OCI-LY7 (cell line): ENCODE measurements at places on chromosomes 1 and 21. TPM values are rescaled to one million over a fixed set of nuclear protein-coding genes. Genes with fewer than 3 reads are reported as not detected.

DNA sequence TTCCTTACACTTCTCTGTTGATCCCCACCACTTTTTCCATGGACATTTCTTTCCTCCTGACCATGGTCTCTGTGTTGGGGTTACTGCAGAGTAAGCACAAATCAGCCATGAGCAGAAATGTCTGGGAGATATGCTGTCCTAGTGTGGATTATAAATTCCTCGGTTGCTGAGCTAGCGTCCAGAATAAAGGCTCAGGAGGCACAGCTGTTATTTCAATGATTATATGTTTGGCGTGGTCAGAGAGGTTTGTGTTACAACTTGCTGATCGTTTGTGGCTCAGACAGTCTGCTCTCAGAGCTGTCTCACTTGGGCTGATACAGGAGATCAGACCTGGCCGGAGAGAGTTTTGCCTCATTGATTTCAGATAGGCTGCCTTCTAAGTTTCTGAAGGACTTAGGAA, 37.5 kb upstream of the LAMC2 start:
- no peak for DNase-seq

DNA sequence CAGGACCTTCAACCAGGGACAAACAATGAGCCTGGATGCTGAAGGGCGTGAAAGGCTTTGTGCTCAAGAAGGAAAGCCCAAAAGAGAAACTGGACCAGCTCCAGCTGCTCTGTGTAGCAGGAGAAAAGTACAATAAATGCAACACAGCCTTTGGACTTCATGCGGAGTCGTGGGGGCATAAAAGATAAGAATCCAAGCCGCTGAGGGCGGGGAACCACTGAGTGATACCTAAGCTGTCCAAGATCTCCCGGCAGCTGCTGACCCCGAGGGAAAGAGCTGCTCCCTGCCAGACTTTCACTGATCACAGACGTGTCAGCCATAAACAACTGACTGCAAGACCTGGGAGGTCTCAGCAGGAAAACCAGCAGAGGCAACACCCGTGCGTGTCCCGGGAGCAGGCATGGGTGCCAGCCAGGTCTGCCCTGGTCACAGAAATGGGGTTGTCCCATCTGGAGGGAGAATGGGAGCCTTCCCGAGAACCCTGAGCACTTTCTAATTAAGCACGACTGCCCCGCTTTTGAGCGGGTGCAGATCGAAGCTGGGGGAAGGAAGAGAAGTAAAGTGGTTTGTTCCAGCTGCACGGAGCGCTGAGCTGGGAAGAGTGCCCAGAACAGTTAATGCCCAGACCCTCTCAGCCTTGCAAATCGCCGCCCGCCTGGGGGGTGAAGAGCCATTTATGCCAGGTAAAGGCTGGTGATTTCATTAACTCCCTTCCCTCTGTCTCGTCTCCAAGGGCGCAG, 68.3 kb upstream of the TARDBP start:
- no peak for DNase-seq

- no peak for DNase-seq
These were observed 15.6 kb upstream of the C1orf174 start for GRCh38 chr1:3915551-3916121.

DNA sequence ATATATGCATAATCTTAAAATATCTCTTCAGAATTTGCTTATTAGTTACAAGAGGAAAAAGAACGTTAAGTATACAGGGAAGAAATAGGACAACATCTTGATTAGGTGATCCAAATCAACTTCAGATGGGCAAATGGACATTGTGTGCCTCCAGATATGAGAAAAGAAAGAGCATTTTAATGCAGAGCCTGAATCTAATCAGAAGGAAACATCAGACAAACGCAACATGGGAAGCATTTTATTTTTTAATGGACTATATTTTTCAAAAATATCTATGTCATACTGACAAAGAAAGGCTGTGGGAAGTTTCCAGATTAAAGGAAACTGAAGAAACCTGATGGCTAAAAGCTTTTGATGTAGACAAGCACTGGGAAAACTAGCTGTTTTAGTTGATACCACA, 51.3 kb upstream of the HOOK1 start:
- DNase-seq: no peak

- no peak for DNase-seq
These were observed 21.9 kb upstream of the TRIM67 start for GRCh38 chr1:231139659-231140654.

GRCh38 chr1:22629886-22630285, 6.5 kb upstream of the C1QA start:
- no peak for DNase-seq

GRCh38 chr1:154807048-154807591, 63.0 kb downstream of the KCNN3 start:
- peak; percentile 66 for DNase-seq

GRCh38 chr21:44294391-44295162, 5.3 kb upstream of the PFKL start:
- DNase-seq: no peak

LYSMD1 gene
- total RNA-seq: 3.4 and 3.7 TPM in 2 replicates
